ENCODE measurements at places on chromosomes 5 and 9.

GRCh38 chr9:108052431-108053080 lies 563.0 kb upstream of the KLF4 start:
- no peak for DNase-seq

DNA sequence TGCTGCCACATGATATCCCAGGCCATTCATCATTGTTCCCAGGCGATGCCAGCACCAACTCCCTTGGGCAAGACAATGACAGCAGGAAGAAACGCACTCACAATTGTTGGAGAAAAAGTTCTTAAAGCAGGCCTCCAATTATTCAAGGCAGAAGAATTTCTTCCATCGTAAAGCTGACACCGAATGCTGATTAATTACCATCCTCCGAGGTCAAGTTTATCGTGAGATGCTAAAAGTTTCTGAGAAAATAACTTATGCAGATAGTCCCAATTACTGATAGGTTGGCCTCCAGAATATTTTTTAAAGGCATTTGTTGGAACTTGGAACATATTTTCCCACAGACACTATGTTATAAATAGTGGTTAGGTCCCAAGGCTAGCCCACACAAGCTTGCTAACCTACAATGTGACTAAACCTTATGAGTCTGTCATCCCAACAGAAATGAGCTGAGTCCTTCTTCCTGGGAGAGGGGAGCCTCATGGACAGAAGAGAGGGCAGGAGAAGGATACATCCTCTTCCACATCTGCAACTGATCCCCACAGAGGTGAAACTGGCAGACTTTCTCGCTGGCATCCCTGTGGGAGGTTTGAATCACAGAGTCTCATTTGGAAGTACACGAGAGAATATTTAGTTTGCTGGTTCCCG lies 202.4 kb upstream of the TBC1D2 start:
- DNase-seq = no peak

DNA sequence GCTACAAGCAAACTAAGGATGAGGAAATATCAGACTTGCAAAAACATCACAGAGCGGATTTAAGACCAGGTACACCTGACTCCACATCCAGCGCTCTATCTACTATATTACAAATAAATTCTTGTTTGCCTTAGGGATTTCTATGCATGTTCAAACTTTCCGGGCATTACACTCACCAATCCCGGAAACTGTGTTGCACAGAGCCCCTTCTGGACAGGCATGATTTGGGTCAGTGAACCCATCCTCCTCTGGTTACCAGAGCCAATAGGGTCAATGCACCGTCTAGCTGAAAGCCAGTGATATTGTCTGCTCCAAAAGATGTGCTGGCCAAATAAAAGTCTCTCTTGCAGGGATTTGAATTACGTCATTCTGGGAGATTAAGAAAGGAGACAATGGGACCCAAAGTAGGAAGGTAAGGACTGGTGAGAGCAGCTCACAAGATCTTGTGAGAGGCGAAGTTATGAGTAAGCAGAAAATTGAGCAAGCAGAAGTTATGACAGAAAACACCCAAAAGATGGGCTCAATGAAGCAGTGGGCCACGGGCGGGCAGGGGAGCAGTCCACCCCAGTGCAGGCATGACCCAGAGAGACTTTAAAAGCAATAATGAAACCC lies 155.8 kb upstream of the RAI14 start:
- DNase-seq = no peak

DNA sequence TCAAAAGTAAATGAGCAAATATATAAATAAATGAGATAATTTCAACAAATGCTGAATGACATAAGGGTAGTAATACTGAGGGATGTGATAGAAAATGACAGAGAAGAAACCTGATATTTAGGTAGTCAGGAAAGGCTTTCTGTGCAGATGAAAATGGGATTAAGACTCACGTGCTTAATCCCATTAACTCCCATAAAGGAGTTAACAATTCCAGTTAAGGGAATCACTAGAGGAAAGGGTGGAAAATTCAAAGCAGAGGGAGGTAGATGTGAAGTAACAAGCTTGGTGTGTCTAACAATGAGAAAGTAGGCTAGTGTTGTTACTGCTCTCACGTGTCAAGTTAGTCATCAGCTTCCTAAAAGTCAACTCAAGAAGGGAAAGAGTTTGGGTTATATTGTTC lies 90.5 kb upstream of the TRIM32 start:
- DNase-seq = no peak

DNA sequence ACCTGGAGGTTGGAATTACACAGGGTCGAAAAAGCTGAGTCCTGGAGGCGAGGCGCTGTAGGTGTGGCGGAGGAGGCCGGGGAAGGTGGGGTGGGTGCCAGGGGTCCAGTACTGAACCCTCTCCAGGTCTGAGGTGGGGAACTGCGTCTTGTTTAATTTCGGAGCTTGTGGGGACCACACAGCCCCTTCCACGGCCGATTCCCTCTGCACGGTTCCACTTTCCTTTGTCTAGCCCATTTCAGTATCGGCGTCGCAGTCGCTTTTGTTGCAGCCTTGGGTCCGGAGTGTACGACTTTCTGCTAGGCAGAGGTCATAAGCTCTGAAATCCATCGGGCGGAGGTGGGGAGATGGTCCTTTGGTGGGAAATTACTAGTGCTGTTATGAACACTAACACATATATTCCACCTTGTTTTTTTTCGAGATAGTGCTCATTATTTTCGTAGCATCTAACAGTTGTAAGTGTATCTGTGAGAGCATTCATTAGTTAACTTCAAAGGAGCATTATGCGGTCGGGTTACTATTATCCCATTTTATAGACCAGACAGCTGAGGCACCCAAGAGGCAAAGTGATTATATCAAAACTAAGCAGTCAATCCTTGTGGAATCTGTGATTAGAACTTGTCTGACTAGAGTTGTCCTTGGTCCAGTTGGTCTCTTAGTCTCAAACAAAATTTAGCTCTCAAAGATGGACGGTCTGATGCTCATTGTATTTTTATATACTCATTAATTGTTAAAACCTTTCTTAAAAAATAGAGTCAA lies 737 bp downstream of the RNF180 start:
- DNase-seq = no peak

GRCh38 chr9:10594482-10594881 lies 18.3 kb downstream of the PTPRD start:
- DNase-seq = no peak

DNA sequence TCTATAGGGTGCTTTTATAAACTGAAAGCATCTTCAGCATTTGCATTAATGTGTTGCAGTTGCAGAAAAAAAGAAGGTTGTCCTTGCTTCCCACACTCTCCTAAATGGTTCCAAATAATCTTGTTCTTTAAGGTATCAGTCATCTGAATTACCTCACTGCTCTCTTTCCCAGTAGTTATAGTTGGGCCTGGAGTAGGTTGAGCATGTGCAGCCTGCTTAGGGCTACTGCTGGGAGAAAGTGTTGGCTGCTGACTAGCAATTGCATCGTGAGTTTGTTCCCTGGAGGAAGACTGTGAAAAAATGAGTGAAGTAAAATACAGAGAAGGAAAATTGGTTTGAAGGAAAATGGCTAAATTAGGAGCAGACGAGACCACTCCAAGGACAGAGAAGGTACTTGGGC lies 74.5 kb downstream of the PRR16 start:
- no peak for DNase-seq

DNA sequence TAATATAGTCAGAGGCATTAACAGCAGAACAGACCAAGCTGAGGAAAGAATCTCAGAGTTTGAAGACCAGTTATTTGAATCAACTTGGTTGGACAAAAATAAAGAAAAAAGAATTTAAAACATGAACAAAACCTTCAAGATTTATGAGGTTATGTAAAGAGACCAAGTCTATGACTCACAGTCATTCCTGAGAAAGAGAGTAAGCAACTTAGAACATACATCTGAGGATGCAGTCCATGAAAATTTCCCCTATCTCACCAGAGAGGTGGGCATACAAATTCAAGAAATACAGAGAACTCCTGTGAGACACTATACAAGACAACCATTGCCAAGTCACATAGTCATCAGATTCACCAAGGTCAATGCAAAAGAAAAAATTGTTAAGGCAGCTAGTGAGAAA lies 17.4 kb upstream of the C9orf72 start:
- peak; percentile 25 for DNase-seq

DNA sequence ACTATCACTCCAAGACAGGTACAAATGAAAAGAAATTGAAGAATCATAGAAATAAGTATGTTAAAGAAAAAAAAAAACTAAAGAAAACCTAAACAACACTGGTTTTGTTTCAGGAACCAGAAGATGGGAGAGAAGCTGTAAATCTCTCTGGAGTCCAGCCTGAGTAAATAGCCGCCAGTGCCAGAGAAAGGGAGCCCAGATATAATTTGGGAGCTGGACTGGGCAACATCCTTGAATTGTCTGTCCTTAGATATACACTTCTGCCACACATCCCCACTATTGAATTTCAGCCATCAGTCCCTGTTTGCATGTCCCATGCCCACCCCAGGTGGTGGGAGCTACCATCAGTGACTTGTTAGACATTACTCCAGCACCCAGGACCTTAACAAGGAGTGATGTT lies 979.6 kb downstream of the DTWD2 start:
- DNase-seq = no peak

GRCh38 chr9:93302586-93303257 lies 118.8 kb downstream of the WNK2 start:
- DNase-seq = no peak

GRCh38 chr9:32376285-32376684 lies 8.2 kb upstream of the ACO1 start:
- DNase-seq = no peak

GRCh38 chr9:2907411-2907810 lies 63.5 kb upstream of the PUM3 start:
- no peak for DNase-seq

GRCh38 chr9:17744786-17745185 lies 165.9 kb downstream of the SH3GL2 start:
- no peak for DNase-seq

DNA sequence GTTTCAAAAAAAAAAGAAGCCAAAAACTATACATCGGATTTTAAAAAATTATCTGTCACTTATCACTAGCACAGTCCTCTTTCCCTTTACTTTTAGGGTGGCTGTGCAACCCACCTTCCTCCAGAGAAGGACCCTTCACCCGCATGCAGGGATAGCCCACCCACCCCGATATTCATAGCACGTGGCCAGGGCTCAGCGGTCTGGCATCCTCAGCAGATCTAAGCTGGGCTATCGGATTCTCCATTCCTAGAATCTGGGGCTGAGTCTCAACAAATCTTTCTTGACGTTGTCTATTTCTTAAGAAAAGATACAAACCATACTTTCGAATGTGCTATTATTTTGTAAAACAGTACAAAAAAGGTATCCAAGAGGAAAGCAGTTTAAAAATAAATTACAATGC lies 70.9 kb downstream of the MYO10 start:
- no peak for DNase-seq

- no peak for DNase-seq
Measured at GRCh38 chr5:81553567-81554212, 159.8 kb upstream of the ACOT12 start.

DNA sequence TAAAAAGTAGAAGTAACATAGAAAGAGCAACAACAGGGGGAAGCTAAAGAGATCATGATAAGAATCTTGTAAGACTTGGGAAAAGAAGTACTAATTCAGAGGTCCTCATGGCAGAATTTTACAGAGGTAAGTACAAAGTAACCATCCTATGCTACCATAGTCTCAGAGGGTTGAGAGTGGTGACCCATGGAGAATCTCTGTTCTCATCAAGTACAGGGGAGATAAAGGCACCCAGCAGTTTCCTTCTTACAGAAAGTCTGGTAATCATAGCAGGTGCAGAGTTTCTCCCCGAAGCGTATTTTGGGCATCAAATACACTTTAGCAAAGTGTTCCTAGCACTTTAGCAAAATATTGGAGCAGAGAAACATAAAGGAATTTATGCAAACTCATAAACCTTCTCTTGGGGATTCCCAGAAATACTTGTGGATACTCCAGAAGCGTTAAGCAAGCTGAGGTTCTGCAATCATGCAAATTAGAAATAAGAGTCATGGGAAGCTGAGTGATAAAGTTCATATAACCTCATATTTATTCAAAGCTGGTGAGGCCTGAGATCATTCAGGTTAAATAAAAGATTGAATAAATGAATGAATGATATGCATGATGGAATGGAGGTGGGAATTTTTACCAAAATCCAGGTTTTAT lies 101.0 kb upstream of the SMC2 start:
- DNase-seq = no peak

GRCh38 chr5:68490406-68490805 lies 274.9 kb downstream of the PIK3R1 start:
- no peak for DNase-seq

- no peak for DNase-seq
Measured at GRCh38 chr5:14395411-14395810, 186.2 kb upstream of the OTULINL start.

DNA sequence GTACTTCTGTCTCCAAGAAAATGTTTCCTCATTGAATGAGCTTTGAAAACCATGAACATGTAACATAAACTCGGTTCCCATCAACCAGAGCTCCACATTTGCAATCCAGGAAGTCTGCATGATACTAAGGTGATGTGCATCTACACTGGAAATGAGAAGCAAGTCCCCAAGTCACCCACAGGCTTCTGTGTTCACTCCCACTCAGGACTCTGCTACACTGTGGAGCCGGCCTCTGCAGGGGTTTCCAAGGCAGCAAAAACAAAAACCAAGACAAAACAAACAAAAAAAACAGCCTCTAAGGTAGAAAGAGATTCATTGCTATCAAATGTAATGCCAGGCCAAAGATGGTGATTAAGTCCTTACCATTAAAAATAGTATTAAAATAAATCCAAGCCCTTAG lies 593.7 kb downstream of the IRX1 start:
- no peak for DNase-seq

- no peak for DNase-seq
Measured at GRCh38 chr9:133227242-133227860, 18.3 kb upstream of the OBP2B start.

DNA sequence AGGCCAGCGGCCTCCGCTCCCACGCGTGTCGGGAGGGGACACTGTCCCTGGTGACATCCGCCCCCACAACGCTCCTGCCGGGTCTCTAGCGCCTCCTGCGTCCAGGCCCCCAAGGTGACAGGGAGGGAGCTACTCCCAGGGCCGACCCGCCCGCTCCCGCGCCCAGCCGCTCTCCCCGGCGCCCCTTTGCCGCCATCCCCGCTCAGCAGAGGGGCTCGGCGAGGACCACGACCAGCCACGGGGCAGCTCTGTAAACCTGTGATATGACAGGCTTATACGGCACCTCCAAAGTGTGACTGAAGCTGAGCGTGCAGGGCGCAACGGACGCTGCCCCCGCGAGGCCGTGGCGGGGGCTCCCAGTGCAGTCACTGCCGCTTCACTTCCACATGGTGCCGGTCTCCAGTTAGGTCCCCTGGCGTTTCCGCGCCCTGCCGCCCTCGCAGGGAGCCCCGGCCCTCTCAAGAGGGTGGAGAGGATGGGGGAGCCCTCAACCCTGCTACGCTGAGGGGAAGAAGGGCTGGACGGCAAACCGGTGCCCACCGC lies 978 bp upstream of the ADCY2 start:
- DNase-seq = no peak

Measured in HS-5 (cell line).